Stimulated activated memory B cell treated with anti-CD40 and anti-IgM and Interleukin-4, amounts not matched to agents 10 μg/mL and 1 μg/mL and 100 μg/mL, for 72 hours (primary cell): ENCODE measurements at places on chromosomes 3 and 15.

GRCh38 chr3:113222451-113223086 is 11.2 kb downstream of the BOC start:
- no peak for ATAC-seq

- no peak for ATAC-seq
These were observed 19.3 kb upstream of the ANXA2 start for GRCh38 chr15:60417112-60417511.

GRCh38 chr3:151356794-151357462 is 27.6 kb upstream of the P2RY13 start:
- ATAC-seq, result no peak

- no peak for ATAC-seq
These were observed 31.7 kb upstream of the UTS2B start for GRCh38 chr3:191362037-191362436.

GRCh38 chr15:77839970-77840905 is 207.5 kb upstream of the LINGO1 start:
- ATAC-seq, result no peak
